ENCODE measurements at places on chromosomes 6 and 20. TPM values are rescaled to one million over a fixed set of nuclear protein-coding genes. Genes with fewer than 3 reads are reported as not detected.
A peak's percentile ranks its signal among the peaks of the same experiment; 100 is the strongest.

The EDN1 gene
- total RNA-seq = 6.5 TPM

The HLA-A gene
- 1,097 TPM for total RNA-seq

- no peak for DNase-seq
These were observed 8.2 kb upstream of the HRH3 start for GRCh38 chr20:62227977-62228958.

DNA sequence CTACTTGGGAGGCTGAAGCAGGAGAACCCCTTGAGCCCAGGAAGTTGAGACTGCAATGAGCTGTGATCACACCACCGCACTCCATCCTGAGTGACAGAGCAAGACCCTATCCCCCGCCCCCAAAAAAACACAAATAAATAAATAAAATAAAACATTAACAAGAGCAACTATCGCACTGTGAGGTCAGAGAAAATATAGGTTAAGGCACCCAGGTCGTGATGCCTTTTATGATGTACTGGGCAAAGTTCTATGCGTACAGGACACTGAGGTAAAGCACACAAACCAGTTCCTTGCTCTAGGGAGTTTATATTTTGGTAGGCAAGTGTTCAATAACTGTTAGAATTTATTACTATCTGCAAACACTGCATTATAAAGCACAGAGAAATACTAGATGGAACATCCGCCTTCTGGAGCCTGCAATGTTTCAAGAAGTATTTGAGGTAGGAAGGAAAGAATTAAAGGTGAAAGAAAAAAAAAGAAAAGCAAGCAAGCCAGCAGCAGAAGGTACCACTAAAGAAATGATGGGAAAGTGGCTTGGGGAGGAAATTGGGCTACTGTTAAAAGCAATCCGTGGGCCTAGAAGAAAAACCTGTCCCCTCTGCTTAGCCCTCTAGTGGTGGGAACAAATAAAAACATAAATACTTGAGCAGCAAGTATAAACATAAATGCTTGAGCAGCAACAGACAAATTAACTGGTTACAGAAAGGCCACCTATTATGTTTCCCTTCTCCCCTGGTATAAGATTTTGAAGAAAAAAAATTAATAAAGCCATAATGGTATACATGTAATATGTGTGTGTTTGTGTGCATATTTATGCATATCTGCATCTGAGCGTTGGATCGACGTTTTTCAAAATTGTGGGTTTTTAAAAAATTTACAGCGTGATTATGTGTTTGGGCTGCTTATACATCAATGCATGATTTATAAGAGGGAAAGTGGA lies 128.0 kb downstream of the PHACTR1 start:
- DNase-seq = no peak

The RNF182 gene
- total RNA-seq = 0.14 TPM

- peak; percentile 46 for DNase-seq
These were observed 55.5 kb upstream of the SGK1 start for GRCh38 chr6:134373282-134373922.

The PI3 gene
- total RNA-seq = not detected

The SLC4A11 gene
- 4.8 TPM for total RNA-seq

The LY6G6D gene
- total RNA-seq = not detected

Data from mucosa of gallbladder (tissue), 1 donor.